ENCODE measurements at places on chromosomes 16 and 17.

GRCh38 chr16:72202014-72202413 lies 30.1 kb upstream of the PMFBP1 start:
- DNase-seq, result no peak

DNA sequence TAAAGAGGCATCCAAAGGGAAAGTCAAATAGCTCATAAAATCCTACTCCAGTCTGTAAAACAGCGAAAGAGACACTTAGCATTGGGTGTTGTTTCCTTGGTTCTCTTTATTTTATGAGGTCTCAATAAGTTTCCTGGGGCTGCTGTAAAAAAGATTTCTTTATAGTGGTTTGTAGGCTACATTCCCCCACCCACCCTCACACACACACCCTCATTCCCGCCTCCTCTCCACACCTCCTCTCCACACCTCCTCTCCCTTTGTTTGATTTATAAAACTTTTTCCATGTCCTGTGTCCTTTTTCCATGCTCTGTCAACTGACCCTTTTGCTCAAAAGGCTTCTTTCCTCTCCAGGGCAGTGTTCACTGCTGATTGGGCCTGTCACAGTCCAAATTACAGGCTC lies 178.9 kb upstream of the SOX9 start:
- no peak for DNase-seq

GRCh38 chr16:30491744-30492308 lies 19.3 kb downstream of the ITGAL start:
- no peak for DNase-seq

DNA sequence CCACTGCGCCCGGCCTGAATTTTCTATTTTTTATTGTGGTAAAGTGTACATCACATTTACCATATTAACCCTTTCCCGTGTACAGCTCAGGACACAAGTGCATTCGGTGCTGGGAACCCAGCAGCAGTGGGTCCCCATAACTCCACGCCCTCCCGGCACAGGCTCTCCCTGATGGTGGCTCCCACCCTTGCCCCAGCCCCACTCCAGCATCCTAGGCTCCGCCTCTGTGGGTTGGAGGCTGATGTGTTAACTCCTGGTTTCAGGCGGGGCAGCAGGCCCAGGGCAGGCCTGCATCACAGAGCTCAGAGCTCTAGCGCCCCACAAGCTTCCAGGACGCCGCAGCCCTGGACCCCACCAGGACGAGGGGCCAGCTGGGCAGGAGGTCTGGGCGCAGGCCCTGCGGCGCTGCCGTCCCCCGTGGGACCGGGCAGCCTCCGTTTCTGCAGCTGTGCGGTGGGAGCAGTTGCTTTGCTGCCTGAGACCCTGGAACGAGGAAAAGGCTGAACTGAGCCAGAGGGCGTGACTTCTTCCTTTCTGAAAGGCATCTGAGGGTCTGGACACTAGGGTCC lies 19.6 kb downstream of the ZFPM1 start:
- DNase-seq, result no peak

GRCh38 chr17:80116921-80117380 lies 15.6 kb downstream of the GAA start:
- DNase-seq, result no peak

- DNase-seq, result no peak
Observed at GRCh38 chr17:72099919-72100318, 20.9 kb upstream of the SOX9 start.

- DNase-seq, result no peak
Observed at GRCh38 chr17:39462631-39463375, 1.5 kb downstream of the CDK12 start.

DNA sequence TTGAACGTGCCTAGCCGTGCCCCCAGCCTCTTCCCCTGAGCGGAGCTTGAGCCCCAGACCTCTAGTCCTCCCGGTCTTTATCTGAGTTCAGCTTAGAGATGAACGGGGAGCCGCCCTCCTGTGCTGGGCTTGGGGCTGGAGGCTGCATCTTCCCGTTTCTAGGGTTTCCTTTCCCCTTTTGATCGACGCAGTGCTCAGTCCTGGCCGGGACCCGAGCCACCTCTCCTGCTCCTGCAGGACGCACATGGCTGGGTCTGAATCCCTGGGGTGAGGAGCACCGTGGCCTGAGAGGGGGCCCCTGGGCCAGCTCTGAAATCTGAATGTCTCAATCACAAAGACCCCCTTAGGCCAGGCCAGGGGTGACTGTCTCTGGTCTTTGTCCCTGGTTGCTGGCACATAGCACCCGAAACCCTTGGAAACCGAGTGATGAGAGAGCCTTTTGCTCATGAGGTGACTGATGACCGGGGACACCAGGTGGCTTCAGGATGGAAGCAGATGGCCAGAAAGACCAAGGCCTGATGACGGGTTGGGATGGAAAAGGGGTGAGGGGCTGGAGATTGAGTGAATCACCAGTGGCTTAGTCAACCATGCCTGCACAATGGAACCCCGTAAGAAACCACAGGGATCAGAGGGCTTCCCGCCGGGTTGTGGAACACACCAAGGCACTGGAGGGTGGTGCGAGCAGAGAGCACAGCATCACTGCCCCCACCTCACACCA lies 724 bp downstream of the GAA start:
- no peak for DNase-seq
